H9 (cell line): ENCODE measurements at places on chromosomes 2 and 18.

GRCh38 chr2:136871424-136871823 is 106.1 kb downstream of the THSD7B start:
- no peak for DNase-seq

- DNase-seq, result no peak
Measured at GRCh38 chr2:66548422-66548821, 113.5 kb downstream of the MEIS1 start.

DNA sequence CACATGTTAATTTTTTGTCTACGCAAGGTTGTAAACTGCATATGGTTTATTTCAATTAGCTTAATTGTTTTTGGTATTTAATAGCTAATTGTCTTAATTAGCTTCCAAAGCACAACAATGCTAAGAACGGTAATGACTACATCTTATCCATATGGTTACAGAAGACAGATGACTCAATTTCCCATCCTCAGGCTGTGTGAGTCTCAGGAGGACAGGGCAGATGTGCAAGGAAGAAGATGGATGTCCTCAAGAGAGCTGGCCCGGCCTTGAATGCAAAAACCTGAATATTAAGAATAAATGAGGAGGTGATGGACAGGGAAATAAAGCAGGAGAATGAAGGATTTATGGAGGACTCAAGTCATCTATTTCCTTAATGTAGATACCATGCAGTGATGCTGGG is 31.4 kb downstream of the SLC4A3 start:
- DNase-seq, result no peak

DNA sequence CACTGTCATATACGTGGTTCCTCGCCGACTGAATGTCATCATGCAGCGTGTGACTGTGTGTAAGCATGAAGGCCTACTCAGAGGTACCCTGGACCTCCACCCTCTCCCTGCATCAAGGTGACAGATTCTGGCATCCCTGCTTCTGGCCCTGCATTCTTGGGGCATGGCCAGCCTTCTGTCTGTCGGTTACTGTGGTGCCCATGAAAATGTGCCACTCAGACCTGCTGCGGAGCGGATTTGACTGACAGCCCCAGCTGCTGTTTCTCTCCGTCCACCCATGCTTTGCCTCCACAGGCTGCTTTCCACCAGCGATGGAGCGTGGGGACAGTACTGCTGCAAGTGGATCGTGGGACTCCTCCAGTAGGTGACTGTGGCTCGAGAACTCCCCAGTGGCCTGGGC is 9.6 kb downstream of the TMEM177 start:
- no peak for DNase-seq

- DNase-seq, result no peak
Measured at GRCh38 chr18:56545464-56545863, 92.9 kb downstream of the TXNL1 start.

- no peak for DNase-seq
Measured at GRCh38 chr2:165466386-165466785, 3.1 kb upstream of the CSRNP3 start.

GRCh38 chr2:159201360-159202063 is 85.0 kb downstream of the WDSUB1 start:
- DNase-seq, result no peak

DNA sequence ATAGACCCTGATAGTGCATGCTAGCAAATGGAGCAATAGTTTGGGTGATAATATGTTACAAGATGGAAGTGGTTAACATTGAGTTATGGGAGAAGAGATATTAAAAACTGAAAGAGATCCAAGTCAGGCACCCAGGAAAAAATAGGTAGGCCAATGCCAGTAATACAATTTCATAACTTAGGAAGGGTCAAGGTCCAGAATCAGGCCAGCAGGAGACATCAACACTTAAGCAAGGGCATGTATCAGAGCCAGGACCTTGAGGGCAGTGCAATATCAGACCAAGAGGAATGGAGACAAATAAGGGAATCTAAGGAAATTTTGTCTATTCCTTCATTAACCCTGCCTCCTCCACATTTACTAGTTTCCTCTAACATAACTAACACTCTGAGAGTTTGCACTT is 124.1 kb upstream of the NYAP2 start:
- DNase-seq, result no peak

- DNase-seq, result no peak
Measured at GRCh38 chr2:108587621-108588020, 53.4 kb downstream of the LIMS1 start.

DNA sequence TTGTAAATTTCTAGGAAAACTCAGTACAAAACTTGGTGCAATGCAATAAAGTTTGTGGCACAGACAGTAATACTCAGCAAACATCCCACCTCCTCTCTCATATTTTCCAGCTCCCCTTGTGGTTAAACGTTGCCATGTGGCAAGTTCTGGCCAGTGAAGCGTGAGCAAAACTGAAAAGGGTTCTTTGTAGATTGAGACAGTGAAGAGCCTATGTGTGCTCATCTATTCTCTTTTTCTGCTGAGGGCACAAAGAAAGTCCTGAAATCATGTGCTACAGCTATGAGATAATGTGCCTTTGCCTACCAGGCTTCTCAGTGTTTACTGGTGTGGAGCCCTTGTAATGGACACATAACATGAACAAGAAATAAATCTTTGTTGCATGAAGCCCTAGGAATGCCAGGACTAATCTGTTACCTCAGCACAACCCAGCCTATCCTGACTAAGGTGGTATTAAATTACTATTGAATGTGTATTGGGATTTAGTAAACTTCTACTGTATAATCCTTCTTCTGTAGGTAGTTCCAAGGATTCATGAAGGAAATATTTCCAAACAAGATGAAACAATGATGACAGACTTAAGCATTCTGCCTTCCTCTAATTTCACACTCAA is 13.0 kb upstream of the TYMS start:
- DNase-seq, result no peak

- no peak for DNase-seq
Measured at GRCh38 chr18:77821892-77822291, 572.2 kb downstream of the GALR1 start.

GRCh38 chr2:201580486-201580885 is 62.8 kb downstream of the TMEM237 start:
- no peak for DNase-seq

DNA sequence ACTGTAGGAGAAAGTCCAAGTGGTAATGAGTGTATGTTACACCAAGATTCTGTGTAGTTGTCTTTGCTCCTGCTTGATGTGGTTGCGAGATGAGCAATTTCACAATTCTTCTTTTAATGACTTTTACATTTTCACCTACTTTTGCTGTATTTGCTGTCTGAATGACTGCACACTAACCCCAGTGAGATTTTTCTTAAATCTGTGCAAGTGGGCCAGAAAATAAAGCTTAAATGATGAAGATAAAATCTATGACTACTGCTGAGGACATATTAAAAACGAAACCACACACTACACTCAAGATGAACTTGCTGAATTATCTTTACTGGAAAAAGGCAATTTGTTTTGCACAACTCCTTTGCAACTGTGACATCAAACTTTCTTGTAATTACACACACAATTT is 4.1 kb downstream of the LDAH start:
- no peak for DNase-seq
